ENCODE measurements at places on chromosomes 7 and 10. TPM values are rescaled to one million over a fixed set of nuclear protein-coding genes. Genes with fewer than 3 reads are reported as not detected.
A peak's percentile ranks its signal among the peaks of the same experiment; 100 is the strongest.

Gene TMEM178B
- total RNA-seq = 1.7 TPM

Gene CASP2
- total RNA-seq = 117 TPM

Gene OR6V1
- total RNA-seq = not detected

Gene C10orf62
- not detected for total RNA-seq

DNA sequence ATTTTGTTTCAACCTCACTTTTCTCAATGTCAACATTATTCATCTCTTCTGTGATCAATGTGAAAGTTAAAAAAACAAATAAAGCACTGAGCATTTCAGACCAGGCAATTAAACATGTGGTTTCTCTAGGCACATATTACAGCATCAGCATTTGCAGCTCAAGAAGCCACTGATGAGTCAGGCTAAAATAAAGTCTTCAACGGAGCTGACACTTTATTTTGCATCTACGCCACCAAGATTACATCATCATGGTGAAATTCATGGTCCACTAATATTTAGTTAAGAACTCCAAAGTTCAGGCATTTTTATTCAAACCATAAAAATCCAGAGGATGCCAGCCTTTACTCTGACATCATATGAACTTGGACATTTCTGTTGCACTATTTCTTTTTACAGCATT is 33.0 kb downstream of the MAGI2 start:
- no peak overlapping the region for H3K4me3 ChIP-seq
- no peak overlapping the region for H3K27ac ChIP-seq

GRCh38 chr7:151243408-151244195 is 4.9 kb downstream of the SMARCD3 start:
- H3K27me3 ChIP-seq = peaks cover 34% of the 10 kb centered on the region
- H3K4me1 ChIP-seq = peaks cover 32% of the 10 kb centered on the region
- peaks cover 7% of the 10 kb centered on the region for H3K36me3 ChIP-seq
- H3K27ac ChIP-seq = no peak overlapping the region
- peak overlapping the region; percentile 2 for H3K4me3 ChIP-seq
- peak; percentile 43 for DNase-seq

DNA sequence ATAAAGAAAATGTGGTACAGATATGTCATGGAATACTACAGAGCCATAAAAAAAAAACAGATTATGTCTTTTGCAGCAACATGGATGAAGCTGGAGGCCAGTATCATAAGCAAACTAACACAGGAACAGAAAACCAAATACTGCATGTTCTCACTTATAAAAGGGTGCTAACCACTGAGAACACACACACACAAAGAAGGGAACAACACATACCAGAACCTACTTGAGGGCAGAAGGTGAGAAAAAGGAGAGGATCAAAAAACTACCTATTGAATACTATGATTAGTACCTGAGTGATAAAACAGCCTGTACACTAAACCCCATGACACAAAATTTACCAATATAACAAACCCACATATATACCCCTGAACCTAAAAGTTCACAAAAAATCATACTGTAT is 144.6 kb downstream of the TPK1 start:
- H3K4me1 ChIP-seq = no peaks in the 10 kb centered on the region
- H3K36me3 ChIP-seq = no peaks in the 10 kb centered on the region
- H3K27me3 ChIP-seq = no peaks in the 10 kb centered on the region
- DNase-seq = no peak
- H3K4me3 ChIP-seq = no peak overlapping the region
- H3K27ac ChIP-seq = no peak overlapping the region

- H3K36me3 ChIP-seq = no peaks in the 10 kb centered on the region
- peak; percentile 9 for DNase-seq
- no peak overlapping the region for H3K4me3 ChIP-seq
Observed at GRCh38 chr7:45687185-45687560, 113.0 kb downstream of the ADCY1 start.

- no peak overlapping the region for H3K27ac ChIP-seq
- no peaks in the 10 kb centered on the region for H3K27me3 ChIP-seq
- H3K36me3 ChIP-seq = no peaks in the 10 kb centered on the region
- H3K4me1 ChIP-seq = peaks cover 4% of the 10 kb centered on the region
Observed at GRCh38 chr10:127259347-127259746, 63.0 kb upstream of the INSYN2A start.

- H3K27me3 ChIP-seq = no peaks in the 10 kb centered on the region
- H3K4me1 ChIP-seq = no peaks in the 10 kb centered on the region
- DNase-seq = no peak
- no peak overlapping the region for H3K27ac ChIP-seq
- H3K4me3 ChIP-seq = no peak overlapping the region
Observed at GRCh38 chr7:45984386-45985295, 63.6 kb upstream of the IGFBP3 start.

GRCh38 chr10:50582046-50582445 is 41.7 kb downstream of the SGMS1 start:
- no peak overlapping the region for H3K27ac ChIP-seq
- no peaks in the 10 kb centered on the region for H3K27me3 ChIP-seq
- peaks cover 9% of the 10 kb centered on the region for H3K36me3 ChIP-seq
- no peak for DNase-seq

DNA sequence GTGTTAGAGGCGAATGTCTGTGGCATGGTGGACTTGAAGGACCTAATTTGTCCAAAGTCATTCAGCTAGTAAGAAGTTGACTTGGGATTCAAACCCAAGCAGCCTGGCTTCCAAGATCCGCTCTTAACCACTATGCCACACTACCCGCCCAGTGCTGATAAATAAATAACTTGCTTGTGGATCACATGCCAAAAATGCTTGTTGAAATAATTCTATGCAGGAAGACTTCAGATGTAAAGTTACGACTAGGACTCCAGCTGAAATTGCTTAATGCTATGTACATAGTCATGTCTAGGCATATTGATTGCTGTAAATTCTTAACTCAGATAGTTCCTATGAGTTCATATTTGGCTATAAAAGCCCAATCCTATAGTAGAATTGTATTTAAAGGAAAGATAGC is 76.0 kb downstream of the PLXDC2 start:
- H3K4me3 ChIP-seq = no peak overlapping the region
- no peak overlapping the region for H3K27ac ChIP-seq
- H3K27me3 ChIP-seq = no peaks in the 10 kb centered on the region
- DNase-seq = no peak

DNA sequence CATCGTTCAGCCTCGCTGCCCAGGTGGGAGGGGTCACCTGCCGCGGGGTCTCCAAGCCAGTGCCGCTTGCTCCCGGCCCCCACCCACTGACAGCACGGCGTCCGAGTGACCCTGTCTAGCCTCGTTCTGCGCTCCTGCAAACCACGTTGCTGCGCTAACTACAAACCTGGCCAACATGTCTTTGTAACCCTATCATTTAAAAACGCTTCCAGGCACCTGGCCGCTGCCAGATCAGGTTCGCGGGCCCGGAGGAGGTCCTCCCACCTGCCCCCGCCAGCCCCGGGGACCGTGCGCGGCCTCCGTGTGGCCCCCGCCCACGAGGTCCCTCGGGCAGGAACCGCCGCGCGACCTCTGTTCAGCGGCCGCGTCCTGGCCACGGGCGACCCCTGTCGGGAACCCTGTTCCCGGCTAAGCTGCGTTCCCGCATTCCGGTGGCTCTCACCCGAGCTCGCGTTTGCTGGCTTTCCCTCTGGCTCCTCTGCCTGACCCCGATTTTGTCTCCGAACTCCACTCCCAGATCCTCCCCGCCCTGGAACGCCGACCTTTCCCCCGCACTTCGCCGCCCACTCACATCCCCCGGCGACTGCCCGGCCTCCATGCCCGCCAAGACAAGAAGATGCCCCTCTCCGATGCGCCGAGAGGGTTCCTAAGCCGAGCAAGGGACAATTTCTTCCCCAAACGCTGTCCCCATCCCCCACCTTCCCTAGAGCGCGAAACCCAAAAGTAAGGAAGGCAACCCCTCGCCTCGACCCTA is 2.4 kb downstream of the SFMBT2 start:
- H3K27me3 ChIP-seq = peaks cover 22% of the 10 kb centered on the region
- DNase-seq = peak; percentile 47
- peaks cover 54% of the 10 kb centered on the region for H3K4me1 ChIP-seq
- peak overlapping the region; percentile 89 for H3K4me3 ChIP-seq

DNA sequence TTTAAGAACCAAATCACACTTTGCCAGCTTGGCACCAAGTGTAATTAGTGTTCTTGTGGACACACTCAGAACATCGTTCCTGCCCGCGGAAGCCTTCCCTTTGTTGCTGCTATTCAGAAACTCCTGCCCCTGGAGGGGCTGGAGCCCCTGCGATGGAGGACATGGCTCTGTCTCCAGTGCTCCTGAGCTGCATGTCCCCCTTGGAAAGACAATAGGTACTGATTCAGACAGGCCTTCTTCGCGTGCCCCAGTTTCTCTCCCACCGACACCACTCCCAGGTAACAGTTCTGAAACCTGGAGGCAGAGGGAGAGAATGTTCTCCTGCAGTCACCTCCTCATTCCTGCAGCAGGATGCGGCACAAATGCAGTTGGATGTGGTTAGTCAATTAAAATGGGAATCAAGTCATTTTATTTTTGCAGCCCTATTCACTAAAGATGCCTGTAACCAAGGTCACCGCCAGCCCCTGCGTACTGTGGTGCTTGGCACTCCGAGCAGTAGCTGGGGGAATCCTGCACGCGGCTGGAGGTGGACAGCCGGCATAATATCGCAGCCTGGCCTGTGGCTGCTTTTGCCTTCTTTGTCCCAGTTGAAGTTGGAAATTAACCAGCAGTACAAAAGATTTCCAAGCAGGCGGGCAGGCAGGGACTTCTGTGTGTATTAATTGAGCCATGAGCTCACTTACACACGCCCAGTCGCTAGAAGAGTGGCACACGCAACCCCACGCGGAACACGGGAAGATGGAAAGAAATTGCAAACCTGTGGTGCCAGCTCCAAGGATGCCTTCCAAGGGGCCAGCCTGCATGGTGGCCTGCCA is 205.7 kb downstream of the EBF3 start:
- H3K27ac ChIP-seq = no peak overlapping the region
- peaks cover 14% of the 10 kb centered on the region for H3K36me3 ChIP-seq
- H3K4me3 ChIP-seq = no peak overlapping the region
- H3K27me3 ChIP-seq = no peaks in the 10 kb centered on the region
- DNase-seq = peak; percentile 13

DNA sequence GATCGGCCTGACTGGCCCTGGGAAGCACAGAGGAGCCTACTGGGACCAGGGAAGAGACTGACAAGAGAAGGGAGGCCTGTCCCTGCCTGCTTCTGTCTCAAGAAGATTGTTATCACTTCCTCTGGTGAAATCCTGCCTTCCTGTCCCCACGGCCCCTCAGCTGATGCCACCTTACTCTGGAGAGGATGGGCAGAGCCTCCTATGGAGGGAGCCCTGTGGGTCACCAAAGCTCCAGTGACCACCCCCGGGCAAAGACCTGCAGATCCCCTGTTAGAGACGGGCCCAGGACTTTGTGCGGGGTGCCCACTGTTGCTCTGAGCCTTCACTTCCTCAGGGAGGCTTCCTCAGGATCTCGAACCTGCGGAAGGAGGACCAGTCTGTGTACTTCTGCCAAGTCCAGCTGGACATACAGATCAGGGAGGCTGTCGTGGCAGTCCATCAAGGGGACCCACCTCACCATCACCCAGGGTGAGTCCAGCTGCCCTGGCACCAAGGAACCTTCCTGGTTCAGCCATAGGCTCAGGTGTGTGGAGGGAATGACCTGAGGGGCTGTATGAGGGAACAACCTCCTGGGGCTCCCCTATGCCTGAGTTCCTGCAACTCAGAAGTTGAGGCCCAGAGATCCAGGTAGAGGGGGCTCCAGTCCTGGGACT is 1.4 kb upstream of the PILRB start:
- no peak overlapping the region for H3K27ac ChIP-seq
- DNase-seq = no peak
- peaks cover 53% of the 10 kb centered on the region for H3K36me3 ChIP-seq
- H3K4me3 ChIP-seq = no peak overlapping the region

DNA sequence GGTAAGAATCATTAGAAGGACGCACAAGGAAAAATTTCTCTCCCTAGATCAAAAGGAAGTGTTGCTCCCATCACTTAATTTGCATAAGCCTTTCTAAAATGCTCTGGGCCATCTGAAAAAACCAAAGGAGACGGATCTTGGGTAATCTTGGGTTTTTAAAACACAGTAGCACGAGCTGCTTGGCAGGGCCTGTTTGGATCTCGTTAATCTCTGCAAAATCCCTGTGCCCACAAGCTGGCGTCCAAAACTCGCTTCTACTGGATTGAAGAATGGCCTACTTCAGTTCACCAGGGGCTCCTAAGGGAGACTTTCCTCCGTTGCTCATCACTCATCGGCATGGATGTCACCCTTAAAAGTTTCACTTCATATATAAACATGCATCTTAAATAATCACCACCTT is 128.6 kb downstream of the RNF216 start:
- DNase-seq = no peak
- no peaks in the 10 kb centered on the region for H3K27me3 ChIP-seq
- no peaks in the 10 kb centered on the region for H3K4me1 ChIP-seq
- H3K27ac ChIP-seq = no peak overlapping the region

DNA sequence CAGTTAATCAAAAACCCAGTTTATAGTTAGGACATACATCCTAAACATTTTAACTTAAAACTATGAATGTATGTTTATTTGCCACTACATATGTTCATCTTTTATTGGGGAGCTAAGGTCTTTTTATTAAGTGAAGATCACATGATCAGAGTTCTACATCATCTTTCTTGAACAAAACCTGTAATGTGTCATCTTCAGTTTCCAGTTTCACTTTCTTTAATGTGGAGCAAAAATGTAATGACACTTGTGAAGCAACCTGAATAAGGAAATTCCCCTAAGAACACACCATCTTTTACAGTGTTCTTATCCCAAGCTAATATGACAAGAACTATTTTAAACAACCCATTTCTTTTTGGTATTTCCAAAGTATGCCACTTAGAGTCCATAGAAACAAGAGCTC is 166.7 kb upstream of the BET1 start:
- no peak overlapping the region for H3K4me3 ChIP-seq
- H3K4me1 ChIP-seq = no peaks in the 10 kb centered on the region
- H3K27me3 ChIP-seq = no peaks in the 10 kb centered on the region
- no peak for DNase-seq
- H3K36me3 ChIP-seq = no peaks in the 10 kb centered on the region
